ENCODE measurements at places on chromosomes 6 and 20.

- DNase-seq: no peak
These were observed 591.3 kb upstream of the NOX3 start for GRCh38 chr6:156046841-156047449.

GRCh38 chr6:37583261-37583660, 83.6 kb upstream of the CCDC167 start:
- no peak for DNase-seq

DNA sequence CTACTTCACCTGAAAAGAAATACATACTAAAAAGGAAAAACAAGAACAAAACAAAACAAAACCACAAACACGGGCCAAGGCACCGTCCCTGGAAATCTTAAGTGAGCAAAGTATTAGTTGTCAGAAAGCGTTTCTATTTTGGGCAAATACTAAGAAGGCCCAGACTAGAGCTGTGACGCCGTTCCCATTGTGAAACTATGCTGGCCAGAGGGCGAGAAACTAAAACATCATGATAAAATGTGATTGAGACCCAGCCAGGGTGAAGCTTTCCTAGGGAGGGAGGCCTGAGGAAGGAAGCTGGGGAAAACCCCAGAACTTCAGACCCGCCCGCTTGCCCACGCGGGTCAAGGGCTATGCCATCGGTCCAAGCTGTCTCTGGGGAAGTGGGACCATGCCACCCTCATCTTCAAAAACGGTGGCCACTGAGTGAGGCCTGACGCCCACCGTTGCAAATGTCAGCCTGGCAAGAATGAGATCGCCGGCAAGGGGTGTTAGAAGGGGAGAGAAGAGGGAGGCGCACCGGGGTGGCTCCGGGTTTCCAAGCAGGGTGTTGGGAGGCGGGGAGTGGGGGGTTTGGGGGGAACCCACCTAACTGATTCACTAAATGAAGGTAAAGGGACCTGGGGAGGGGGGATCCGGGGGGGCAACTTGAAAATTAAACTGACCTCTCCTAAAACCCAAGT, 1950.9 kb upstream of the DEFB115 start:
- no peak for DNase-seq

GRCh38 chr20:4681991-4682401, 39.7 kb upstream of the PRND start:
- no peak for DNase-seq

DNA sequence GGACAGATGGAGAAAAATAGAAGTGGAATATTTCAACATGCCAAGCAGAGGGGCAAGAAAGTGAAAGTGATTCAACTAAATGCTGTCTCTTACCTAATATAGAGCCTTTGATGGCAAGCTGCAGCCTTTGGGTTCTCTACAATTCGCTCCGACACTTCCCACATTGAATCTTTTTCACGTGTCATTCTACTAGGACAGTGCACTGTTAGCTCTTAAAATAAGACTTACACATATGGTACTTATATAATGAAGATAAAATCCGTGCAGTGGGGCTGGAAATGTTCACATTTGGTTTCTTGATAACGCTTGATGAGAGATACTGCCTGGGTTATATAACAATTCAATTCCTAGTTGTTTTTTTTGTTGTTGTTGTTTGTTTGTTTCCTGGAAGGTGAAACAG, 502.4 kb downstream of the LMBRD1 start:
- DNase-seq: no peak

DNA sequence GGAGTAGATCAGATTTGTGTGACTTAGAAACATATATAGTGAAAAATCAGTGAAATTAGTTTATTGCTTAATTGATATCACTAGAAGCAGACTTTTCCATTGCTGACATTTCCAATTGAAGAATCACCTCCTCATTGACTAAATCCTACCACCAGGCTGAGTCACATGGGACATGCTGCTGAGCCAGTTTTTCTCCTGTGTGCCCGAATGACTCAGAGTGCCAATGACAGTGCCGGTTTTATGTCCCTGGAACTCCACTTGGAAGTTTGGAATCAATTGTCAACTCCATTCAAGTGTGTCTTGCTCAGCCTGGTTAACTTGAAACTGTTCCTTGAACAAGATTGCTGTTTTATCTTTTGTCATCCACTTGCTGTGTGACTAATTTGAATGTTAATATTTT, 316.1 kb upstream of the PRDM1 start:
- no peak for DNase-seq

DNA sequence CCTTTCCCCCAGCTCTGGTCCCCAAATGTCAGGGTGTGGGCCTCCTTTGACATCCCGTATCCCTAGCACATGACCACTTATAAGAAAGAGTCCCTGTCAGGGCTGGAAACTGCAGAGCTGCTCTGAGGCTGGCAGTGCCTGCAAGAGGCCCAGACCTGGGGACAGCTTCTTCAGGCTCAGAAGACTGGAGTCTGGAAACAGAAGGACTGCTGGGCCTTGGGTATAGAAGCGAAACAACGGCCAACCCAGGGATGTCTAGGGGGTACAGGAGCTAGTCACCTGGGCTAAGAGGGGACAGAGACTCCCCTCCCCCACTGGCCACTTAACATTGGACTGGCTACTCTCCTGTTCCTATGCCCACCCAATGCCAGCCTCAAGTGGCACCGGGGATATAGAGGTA, 4.7 kb downstream of the SCUBE3 start:
- no peak for DNase-seq

DNA sequence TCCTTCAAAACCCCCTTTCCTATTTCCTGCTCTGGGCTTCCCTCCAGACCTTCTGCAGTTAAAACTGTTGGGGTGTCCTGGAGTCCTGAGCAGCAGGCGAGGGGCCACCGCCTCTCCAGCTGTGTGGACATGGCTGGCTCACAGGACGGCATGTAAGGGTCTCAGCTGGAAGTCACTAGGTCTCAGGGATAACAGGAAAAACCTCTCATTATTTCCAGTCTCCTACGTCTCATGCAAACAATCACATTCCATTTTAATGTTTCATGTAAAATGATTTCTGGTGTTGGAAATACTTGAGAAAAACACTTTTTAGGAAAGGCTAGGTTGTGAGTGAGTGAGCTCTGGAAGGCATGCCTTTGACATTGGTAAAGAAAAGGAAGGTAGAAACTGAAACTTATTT, 158.7 kb downstream of the SCML4 start:
- DNase-seq: no peak

- no peak for DNase-seq
These were observed at the start of gene LTB for GRCh38 chr6:31582230-31582643. Gene LTB (minus strand): TSS chr6:31582424. CDS start chr6:31582417, 7 bp downstream.

DNA sequence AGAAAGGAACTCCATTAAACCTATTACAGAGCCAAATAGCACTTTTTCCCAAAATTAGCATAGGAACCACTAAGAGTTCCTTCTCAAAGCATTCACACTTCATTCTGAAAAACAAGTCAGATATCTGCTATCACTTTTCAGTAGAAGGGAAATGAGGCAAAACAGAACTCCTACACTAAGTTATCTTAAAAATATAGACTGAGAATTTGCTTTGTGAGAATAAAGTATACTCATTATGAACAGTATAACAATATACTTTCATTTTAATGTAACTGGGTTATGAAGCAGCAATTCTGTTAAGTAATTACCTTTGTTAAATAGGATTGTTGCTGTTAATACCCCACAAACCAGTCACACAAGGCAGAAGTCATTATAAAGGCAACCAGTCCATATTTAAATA, 8.7 kb downstream of the MTRF1L start:
- DNase-seq: no peak

- peak; percentile 86 for DNase-seq
These were observed 116.0 kb downstream of the TRIM27 start for GRCh38 chr6:28807682-28808280.

- peak; percentile 98 for DNase-seq
These were observed 100.4 kb downstream of the PXDC1 start for GRCh38 chr6:3650959-3651697.

DNA sequence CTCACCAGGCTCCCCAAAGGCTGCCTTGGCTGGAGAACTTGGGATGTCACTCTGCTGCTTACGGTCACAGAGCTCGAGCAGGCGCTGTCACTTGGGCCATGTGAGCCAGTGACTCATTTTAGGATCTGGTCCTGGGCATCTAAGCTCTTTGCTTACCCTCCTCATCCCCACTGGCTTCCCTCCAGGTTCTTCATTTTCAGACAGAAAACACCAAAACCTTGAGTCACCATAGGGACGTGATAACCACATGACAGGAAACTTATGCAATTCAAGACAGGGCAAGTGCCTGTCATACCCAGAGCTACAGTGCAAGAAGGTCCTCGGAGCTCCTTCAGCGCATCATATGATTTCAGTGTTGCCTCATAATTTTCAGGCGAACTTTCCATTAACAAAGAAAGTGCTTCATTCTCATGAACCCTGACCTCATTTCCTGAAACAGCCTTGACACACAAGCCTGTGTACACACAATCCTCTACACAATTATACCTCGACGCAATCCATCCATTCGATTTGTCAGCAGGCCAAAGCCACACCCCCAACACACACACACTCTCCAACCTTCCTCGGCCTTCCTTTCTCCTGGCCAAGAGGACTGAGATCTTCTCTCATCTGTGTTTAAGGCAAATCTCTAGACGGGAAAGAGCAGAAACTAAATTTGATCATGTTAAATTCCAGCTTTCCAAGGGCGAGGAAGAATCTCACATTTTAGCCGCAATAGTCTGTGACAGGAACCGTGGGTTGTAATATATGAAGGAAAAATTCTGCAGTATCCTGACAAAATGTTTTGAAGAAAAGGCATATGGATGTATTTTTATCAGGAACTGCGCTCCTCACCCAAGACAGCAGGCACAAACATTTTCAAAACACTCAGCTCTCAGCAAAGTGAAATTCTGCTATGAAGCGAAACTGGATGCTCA, 25.3 kb downstream of the TBC1D7 start:
- peak; percentile 83 for DNase-seq

DNA sequence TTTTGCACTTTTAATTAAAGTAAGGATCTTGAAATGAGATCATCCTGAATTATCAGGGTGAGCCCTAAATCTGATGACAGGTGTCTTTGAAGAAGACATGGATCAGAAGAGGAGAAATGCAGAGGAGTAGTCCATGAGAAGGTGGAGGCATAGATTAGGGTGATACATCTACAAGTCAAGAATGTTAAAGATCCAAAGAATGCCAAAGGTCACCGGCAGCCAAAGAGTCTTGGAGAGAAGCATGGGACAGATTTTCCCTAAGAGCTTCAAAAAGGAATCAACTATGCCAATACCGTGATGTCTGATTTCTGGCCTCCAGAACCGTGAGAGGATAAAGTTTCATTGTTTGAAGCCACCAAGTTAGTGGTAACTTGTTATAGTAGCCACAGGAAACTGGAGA, 59.0 kb upstream of the THEMIS start:
- DNase-seq: no peak

DNA sequence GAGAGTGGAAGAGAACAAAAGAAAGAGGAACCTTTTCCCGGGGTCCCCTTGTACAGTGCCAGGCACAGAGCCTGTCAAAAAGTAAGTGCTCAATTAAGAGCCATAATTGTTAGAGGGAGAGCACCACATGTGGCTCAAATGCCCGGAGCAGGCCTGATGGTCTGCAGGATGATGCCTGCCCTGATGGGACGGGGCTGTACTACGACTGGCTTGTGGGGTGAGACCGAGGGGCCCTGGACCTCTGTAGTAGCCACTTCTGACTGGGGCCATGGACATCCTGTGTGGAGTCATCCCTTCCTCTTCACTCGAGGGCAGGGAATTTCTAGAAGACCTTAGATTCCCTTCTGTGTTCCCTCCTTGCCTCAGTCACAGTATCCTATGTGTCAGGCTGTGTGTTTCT, 47.9 kb downstream of the KCNK5 start:
- DNase-seq: no peak

DNA sequence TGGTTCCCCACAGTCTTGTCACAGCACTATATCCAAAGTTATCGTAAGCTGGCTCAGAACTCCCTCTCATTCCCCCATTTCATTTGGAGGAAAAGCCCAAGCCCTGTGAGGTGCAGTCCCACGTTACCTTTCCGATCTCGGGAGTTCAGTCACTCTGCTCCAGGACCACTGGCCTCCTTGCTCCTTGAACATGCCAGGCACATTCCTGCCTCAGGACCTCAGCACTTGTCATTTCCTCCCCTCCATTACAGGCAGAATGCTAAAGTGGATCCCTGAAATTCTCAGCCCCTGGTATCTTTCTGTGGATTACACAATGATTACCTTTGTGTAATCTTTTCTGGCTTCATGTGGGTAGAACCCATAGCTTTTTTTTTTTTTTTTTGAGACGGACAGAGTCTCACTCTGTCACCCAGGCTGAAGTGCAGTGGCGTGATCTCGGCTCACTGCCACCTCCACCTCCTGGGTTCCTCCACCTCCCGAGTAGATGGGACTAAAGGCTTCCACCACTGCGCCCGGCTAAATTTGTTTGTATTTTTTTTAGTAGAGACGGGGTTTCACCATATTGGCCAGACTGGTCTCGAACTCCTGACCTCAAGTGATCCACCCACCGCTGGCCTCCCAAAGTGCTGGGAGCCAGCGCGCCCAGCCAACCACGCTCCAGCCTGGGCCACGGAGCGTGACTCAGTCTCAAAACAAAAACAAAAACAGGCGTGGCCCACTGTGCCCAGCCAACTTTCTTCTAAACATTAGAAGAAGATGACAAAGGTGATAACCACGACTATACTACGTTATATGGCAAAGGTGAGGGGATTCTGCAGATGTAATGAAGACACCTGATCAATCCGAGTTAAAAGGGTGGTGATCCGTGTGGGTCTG, 4.0 kb upstream of the OXT start:
- no peak for DNase-seq

GRCh38 chr6:136421537-136422158, 128.6 kb downstream of the MAP7 start:
- DNase-seq: no peak

- DNase-seq: peak; percentile 14
These were observed 66.6 kb upstream of the CCDC167 start for GRCh38 chr6:37566111-37566949.

DNA sequence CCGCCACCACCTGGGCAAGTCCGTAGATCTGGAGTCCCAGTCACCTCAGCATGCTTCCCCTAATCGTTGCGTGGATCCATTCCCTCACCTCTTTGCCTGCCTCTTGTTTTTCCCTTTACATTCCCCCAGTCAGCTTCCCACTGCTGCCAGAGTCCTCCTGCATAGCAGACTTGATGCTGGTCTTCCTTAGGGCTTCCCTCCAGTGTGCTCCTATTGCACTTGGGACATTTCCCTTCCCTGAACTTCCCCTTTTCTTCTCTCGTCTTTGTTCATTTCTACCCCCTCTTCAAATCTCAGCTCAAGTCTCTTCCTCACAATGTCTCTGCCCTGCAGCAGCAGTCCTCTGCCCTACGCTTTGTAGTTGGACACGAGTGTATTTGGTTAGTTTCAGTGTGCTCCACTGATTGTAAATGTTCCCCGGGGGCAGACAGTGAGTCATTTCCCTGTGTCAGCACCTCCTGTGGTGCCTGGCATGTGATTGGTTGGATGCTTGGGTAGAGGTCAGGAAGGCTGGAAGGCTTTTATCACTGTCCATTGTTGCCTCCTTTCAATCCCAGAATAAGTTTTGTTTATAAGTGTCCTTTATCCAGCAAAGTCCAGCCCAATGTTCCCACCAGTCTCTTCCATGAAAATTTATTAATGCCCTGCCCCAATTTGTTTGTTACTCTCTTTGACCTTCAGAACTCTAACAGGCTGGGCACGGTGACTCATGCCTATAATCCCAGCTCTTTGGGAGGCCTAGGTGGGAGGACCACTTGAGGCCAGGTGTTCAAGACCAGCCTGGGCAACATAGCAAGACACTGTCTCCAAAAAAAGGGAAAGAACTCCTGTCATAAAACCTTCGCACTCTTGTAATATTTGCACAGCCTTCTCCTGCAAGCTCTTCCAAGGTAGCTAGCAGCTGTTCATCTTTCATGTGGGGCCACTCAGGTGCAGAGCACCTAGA, 38.3 kb downstream of the FAM120B start:
- DNase-seq: no peak

GRCh38 chr6:23323897-23324296, 754.5 kb downstream of the HDGFL1 start:
- no peak for DNase-seq

GRCh38 chr20:20196610-20197009, 144.3 kb downstream of the CFAP61 start:
- DNase-seq: no peak

Data from hematopoietic multipotent progenitor cell treated with erythropoietin and hydrocortisone succinate and interleukin-3 and kit ligand, for 8 days (in vitro differentiated cells).